ENCODE measurements at places on chromosomes 16 and 17.

GRCh38 chr17:70716551-70716950 lies 547.2 kb downstream of the KCNJ2 start:
- no peak for DNase-seq

- DNase-seq: no peak
These were observed 19.6 kb downstream of the TMC6 start for GRCh38 chr17:78108726-78109488.

DNA sequence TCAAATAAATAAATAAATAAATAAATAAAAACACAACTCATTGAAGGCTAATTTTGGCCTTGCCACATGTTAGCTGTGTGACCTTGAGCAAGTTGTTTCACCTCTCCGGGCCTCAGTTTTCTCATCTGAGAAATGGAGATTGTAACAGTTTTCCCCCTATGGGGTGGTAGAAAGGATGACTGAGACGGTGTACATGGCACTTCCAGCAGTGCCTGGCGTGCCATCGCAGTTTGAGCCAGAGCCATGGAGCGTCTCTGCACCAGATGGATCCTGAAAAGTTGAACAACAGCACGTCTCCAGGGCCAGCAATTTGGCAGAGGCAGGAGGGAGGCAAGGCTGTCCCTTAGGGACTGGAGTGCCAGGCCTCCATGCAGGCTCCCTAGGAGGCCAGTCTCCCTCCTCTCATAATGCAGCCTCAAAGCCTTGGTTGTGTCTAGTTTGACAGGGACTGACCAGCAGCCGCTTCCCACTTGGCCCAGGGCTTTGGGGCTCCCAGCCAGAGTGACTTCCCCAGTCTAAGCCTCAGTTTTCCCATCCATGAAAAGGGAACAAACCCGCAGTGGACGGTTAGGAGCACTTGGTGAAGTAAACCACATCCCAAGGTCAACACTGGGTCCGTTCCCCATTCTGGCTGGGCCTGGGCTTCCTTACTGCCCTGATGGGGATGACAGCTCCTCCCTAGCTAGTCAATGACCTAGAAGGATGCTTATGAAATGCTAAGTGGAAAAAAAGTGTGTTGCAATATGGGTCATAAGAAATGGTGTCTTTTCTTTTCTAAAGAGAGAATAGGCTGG lies 19.3 kb downstream of the SOCS1 start:
- DNase-seq: no peak

- no peak for DNase-seq
These were observed 123.7 kb upstream of the HS3ST3A1 start for GRCh38 chr17:13725288-13725990.

DNA sequence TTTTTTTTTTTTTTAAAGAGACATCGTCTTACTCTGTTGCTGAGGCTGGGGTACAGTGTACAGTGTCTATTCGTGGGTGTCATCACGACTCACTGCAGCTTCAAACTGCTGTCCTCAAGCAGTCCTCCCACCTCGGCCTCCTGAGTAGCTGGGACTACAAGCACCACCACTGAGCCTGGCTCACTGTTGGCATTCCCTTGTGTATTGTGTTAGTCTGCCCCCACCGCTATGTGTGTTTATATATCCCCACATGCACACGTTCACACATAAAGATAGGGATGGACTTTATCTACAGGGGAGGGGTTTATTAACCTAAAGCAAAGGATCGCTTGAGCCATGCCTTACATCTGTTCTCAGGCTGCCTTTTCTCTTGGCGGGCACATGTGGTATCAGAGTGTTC lies 63.8 kb downstream of the SEC14L1 start:
- no peak for DNase-seq

GRCh38 chr17:65301184-65301583 lies 164.0 kb downstream of the RGS9 start:
- no peak for DNase-seq

DNA sequence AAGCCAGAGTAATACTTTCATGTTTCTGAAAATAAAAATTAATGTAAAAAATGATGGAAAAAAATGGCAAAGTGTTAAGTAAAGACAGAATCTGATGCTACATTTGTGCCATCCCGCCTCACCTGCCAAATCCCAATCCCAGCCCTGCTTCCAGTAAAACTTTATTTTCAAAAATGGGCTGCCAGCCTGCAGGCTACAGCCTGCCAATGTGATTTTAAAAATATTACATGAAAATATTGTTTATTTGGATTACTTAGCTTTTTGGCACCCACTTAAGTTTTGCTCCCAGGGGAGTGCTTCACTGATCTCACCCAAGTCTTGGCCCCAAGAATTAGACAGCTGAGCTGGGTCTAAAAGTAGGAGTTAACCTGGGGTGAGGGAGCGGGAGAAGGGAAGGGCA lies 112.8 kb downstream of the C16orf78 start:
- no peak for DNase-seq

DNA sequence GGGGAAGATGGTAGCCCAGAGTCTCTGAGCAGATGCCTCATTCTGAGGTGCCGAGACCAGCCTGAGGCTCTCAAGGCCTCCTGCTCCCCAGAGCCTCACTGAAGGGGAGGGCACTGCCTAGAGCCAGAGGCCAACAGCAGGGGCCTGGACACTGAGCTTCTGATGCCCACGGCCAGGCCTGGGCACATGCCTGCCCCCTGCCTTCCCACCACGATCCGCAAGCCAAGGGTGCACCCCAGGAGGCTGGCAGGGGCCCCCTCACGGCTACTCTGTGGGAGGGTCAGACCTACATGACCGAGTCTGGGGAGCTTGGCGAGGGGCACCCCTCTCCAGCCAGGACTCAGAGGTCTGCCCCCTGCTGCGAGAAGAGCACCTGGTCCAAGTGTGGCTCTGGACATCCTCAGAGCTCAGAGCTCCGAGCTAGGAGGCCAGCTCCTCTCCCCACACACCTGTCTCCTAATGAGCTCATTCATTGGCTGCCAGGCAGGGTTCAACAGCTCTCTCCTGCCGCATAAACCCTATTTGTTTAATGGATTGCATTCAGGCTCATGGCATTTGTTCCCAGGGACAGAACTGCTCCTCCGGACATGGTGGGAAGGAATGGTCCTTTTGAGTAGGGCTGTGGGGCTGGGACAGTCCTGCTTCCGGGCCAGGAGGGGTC lies 13.9 kb downstream of the OTOP3 start:
- no peak for DNase-seq

- peak; percentile 36 for DNase-seq
These were observed at the start of gene FAM83G for GRCh38 chr17:19004421-19005136. TSS of gene FAM83G (minus strand) at chr17:19004764. CDS start at chr17:19004041, 723 bp downstream.

GRCh38 chr17:10042589-10043244 lies 137.6 kb upstream of the RCVRN start:
- DNase-seq: no peak

DNA sequence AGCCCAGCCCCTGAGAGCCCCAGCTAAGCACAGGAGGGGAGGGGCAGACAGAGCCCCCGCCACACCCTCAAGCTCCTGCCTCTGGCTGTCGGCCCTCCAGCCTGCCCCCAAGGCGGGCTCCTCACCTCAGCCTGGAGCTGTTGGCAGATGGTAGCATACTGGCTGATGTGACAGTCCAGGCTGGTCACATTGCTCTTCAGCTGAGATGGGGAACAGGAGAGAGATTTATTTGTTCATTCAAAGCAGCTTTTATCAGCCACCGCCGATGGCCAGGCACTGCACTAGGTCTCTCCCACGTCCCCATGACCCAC lies 14.8 kb downstream of the KIF18B start:
- DNase-seq: no peak

DNA sequence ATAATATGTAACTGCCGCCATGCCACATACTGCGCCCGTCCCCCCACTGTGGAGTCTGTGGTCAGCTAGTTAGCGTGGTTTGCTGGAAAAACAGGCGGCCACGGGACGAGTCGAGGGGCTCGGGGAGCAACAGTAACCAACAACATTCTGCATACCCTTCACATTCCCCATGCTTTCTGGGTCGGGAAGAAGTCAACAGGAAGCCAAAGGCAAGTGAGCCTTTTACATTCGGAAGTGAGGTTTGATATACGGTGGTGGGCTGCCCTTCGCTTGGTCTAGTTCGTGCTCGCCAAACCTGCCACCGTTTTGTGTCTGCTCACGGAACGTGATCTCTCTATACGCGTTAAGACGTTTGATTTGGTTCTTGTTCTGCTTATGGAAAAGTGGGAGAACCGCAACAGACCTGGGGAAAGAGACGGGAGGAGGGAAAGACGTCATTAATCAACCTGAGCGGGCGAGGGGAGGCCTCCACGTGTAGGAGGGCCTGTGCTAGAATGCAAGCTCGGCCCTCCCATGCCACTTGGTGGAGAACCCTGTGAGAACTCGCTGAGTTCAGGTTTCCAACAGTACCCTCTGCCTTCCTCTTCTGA lies 28.9 kb upstream of the CFAP20 start:
- DNase-seq: no peak

Data from muscle of back (tissue), 13 donors.